IPS DF 6.9 (cell line): ENCODE measurements at places on chromosomes 7 and 10.

DNA sequence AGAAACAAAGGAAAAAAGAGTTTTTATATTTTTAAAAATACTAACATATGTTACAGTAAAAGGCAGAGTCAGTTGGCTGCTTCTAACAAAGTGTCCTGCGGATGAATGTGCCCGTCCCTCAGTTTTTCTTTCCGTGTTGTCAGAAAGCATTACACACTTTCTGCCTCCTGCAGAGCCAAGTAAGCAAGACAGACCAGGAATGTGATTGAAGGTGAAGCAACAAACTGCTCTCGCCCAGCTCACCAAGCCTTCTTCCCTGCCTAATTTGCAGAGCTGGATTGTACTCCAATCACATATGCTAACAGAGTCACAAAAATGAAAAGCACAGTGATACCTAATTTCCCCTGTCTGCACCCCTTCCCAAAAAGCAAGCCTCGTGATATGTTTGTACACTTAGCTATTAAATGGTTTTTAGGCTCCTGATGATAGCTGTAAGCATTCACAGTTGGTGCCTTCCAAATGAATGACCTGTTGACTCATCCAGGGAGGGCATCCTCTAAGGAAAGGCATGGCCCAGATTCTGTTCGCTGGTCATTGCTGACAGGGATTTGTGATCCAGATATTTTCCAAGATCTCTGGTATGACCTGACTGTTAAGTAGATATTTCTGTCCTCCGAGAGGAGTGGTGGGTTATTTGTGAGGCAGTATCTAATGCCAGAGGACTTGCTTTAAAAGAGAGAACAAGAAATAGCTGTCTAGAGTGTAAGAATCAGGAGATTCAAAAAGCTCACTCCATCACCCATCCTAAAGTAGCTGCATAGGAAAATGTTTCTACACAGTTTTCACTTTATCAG, 187.3 kb upstream of the PLXDC2 start:
- H3K4me3 ChIP-seq = no peak overlapping the region
- no peaks in the 10 kb centered on the region for H3K27me3 ChIP-seq
- no peaks in the 10 kb centered on the region for H3K36me3 ChIP-seq
- H3K4me1 ChIP-seq = 0 out of 2 replicates have a peak, but pooled peaks cover 1% of the 10 kb centered on the region
- DNase-seq = no peak
- no peak overlapping the region for H3K27ac ChIP-seq

GRCh38 chr10:523925-524324, 165.5 kb downstream of the DIP2C start:
- no peak overlapping the region for H3K27ac ChIP-seq
- H3K27me3 ChIP-seq = no peaks in the 10 kb centered on the region
- no peaks in the 10 kb centered on the region; the same call in 1 of the 2 replicates for H3K36me3 ChIP-seq
- H3K4me1 ChIP-seq = no peaks in the 10 kb centered on the region; the same call in 1 of the 2 replicates
- H3K4me3 ChIP-seq = no peak overlapping the region

GRCh38 chr10:58102897-58103296, 164.8 kb downstream of the IPMK start:
- no peaks in the 10 kb centered on the region; the same call in 1 of the 2 replicates for H3K36me3 ChIP-seq
- H3K27me3 ChIP-seq = no peaks in the 10 kb centered on the region
- DNase-seq = no peak
- H3K4me3 ChIP-seq = no peak overlapping the region

DNA sequence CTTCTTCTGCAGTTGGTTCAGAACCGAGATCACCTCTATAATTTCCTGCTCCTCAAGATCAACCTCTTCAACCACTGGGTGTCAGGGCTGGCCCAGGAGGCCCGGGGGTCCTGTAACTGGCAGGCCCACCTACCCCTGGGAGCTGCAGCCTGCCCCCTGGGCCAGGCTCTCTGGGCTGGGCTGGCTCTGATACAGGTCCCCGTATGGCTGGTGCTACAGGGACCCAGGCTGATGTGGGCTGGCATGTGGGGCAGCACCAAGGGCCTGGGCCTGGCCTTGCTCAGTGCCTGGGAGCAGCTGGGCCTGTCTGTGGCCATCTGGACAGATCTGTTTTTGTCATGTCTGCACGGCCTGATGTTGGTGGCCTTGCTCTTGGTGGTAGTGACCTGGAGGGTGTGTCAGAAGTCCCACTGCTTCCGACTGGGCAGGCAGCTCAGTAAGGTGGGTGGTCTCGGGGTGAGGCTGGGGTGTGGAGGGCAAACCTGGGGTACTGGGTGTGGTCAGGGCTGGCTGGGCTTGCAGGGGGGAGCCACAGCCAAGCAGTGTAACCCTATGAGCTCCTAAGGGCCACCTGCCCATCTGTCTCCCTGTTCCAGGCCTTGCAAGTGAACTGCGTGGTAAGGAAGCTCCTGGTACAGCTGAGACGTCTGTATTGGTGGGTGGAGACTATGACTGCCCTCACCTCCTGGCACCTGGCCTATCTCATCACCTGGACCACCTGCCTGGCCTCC, 4.2 kb downstream of the TMEM270 start:
- no peak for DNase-seq
- no peaks in the 10 kb centered on the region for H3K36me3 ChIP-seq
- H3K4me1 ChIP-seq = peaks cover 4% of the 10 kb centered on the region
- H3K4me3 ChIP-seq = no peak overlapping the region
- no peaks in the 10 kb centered on the region for H3K27me3 ChIP-seq

- H3K27ac ChIP-seq = no peak overlapping the region
- H3K36me3 ChIP-seq = no peaks in the 10 kb centered on the region
- H3K27me3 ChIP-seq = no peaks in the 10 kb centered on the region
- no peak for DNase-seq
These were observed 143.2 kb downstream of the JAZF1 start for GRCh38 chr7:28037220-28038010.

GRCh38 chr7:90681336-90682022, 85.4 kb downstream of the CDK14 start:
- peaks cover 3% of the 10 kb centered on the region for H3K4me1 ChIP-seq
- H3K27ac ChIP-seq = no peak overlapping the region
- H3K4me3 ChIP-seq = no peak overlapping the region

DNA sequence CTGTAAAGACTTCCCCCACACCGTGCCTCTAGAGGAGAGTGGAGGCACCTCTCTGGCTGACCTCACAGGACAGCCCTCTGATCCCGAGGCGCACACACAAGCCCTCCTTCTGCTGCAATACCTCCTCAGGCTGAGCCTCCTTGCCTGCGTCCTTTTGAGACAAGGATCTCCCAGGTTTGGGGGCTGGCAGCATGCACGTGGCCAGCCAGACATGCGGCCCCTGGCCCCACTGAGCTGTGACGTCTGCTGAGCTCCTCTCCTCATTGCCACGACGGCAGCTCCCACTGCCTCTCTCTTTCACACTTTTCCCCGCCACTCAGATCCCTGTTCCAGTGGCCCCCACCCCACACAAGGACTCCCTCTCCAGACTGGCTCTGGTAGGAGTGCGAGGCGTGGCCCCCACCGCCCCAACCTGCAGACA, 12.2 kb upstream of the DNAAF5 start:
- no peak overlapping the region for H3K27ac ChIP-seq
- H3K27me3 ChIP-seq = no peaks in the 10 kb centered on the region
- DNase-seq = no peak
- H3K36me3 ChIP-seq = no peaks in the 10 kb centered on the region

DNA sequence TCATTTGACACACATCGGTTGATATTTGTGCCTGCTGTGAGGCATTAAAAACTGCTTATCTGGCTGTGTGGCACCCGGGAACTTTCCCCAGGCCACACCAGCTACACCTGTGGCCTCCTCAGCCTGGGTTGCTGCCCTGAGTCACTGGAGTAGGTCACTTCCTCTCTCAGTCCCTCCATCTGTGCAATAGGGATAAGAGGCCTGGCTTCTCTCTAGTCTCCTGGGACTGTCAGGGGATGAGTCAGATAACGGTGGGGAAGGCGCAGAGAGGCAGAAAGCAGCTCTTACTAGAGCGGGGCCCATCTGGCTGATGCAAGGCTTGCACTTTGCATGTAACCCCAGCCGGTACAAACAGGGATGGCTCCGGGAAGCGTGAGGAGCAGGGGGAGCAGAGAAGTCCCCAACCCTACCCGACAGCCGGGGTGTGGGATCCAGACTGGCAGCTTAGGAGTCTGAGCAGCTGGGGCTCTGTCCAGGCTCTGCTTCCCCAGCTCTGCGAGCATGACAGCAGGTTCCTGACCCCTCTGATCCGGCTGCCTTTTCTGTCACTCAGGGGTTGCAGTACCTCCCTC, 34.0 kb downstream of the DNAJB12 start:
- H3K4me1 ChIP-seq = peaks cover 5% of the 10 kb centered on the region
- H3K36me3 ChIP-seq = no peaks in the 10 kb centered on the region
- no peak overlapping the region for H3K4me3 ChIP-seq
- H3K27me3 ChIP-seq = no peaks in the 10 kb centered on the region
- DNase-seq = no peak

DNA sequence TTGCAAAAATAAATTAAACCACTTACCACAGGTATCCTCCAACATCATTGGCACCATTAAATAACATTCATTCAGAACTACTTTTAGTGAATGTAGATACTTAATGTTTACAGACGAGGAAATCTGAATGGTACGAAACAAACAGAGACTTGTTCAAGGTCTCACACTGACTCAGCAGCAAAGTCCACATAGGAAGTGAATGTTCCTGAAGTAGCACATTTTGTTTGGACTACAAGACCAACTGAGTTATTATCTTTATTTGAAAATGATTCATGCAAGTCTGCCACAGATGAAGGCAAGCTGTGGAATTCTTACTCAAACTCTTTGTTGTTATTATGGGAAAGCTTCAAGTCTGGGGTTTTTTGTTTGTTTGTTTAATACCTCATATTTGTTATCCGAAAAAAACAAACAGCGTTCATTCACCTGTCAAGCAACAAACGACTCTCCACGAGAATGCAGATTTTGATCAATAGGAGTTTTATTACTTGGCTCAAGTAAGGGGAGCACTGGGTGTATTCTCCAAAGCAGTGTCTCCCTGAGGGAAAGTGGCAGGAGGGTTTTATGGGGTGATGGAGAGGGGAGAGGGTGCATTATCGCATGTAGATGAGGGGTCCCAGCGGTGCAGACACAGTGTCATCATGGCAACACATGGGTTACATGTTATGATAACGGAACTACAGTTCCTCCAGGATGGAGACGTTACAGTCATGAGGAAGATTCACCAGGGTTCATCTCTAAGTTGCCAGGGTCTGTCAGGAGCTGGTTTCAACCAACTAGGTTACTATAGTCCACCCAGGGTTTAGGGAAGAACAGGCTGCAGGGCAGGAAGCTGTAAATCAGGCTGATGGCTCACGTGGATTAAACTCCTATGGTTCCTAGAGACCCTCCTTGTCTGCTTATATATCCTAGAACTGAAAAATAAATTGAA, 147.7 kb upstream of the AKR1E2 start:
- H3K36me3 ChIP-seq = no peaks in the 10 kb centered on the region
- H3K27me3 ChIP-seq = no peaks in the 10 kb centered on the region
- no peaks in the 10 kb centered on the region for H3K4me1 ChIP-seq
- DNase-seq = no peak

GRCh38 chr7:1192171-1192676, 32.2 kb upstream of the ZFAND2A start:
- H3K4me3 ChIP-seq = no peak overlapping the region
- no peak for DNase-seq
- H3K27me3 ChIP-seq = no peaks in the 10 kb centered on the region
- no peaks in the 10 kb centered on the region for H3K36me3 ChIP-seq
- 0 out of 2 replicates have a peak, but pooled peaks cover 3% of the 10 kb centered on the region for H3K4me1 ChIP-seq
- H3K27ac ChIP-seq = no peak overlapping the region
